Right lung (tissue), 10 donors: ENCODE measurements at places on chromosomes 2 and 18.

- DNase-seq, result no peak
These were observed 71.1 kb upstream of the HNMT start for GRCh38 chr2:137893145-137893544.

DNA sequence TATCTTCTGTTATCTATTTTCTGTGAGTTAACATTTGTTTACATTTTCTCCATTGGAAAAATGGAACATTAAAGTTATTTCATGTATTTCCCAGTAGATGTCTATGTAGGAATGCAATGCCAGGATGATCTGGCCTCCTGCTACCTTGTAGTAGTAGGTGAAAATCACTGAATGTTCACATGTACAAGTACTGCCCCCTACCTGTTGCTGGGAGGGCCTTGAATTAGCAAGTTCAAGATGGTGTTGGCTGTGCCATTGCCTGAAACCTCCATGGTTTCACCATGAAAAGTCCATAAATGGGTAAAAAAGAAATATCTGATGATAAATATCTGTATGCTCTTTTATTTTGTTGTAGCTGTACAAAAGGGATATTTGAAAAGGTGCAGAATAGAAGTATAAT, 30.7 kb downstream of the XRCC5 start:
- no peak for DNase-seq

DNA sequence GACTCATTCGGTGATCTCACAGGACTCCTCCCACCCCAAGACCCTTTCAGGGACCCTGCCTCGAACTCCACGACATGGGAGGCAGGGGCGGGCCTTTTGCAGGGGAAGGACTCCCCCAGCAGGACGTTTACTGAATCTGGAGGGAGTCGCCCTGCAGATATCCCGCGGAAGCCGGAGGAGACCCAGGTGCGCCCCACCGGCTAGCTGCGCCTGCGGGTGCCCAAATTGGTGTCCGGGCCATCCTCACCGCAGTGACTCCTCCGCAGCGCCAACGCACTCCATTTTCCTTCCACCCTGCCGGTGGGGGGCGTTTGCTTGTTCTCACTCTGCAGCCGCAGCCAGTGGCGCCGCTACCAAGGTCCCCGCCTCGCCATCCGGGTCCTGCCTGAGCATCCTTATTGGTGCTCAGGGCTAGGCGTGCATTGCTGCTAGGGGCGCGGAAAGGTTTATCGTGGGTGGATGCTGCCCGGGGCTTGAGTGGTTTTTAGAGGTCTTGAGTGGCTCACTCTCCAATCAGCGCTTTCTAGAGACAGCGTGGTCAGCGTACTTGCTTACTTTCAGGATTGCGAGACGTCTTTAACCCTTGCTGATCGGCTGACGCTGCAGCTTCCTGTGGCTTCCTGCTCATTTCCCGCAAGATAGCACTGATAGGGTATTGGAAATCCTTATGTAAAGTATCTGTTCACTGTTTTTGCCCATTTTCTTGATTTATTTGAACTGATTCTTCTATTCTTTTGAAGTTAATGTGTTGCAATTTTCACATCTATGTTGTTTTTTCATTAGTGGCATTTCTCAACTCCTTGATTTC, 81.4 kb downstream of the BIN1 start:
- peak; percentile 53 for DNase-seq

DNA sequence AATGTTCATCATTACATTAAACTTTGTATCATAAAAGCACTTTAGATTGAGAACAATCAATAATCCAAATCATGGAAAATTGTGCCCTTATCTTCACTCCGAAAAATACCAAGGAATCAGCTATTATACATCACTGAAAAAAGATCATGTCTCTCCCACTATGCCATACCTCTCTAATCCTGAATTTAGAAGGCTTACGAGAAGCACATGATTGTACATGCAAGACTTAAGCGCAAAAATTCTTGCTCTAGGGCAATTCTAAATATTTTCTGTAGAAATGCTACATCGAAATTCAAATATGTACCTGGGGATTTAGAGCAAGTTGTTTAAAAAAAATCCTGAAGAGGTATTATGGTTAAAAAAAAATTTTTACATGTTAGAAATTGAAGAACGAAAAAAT, 1.3 kb downstream of the CYTIP start:
- DNase-seq, result no peak

GRCh38 chr2:120346026-120346666, at the start of gene INHBB:
Gene INHBB, plus strand, starts transcription at chr2:120346136. Its CDS starts 53 bp downstream, at chr2:120346189.
- DNase-seq, result no peak

DNA sequence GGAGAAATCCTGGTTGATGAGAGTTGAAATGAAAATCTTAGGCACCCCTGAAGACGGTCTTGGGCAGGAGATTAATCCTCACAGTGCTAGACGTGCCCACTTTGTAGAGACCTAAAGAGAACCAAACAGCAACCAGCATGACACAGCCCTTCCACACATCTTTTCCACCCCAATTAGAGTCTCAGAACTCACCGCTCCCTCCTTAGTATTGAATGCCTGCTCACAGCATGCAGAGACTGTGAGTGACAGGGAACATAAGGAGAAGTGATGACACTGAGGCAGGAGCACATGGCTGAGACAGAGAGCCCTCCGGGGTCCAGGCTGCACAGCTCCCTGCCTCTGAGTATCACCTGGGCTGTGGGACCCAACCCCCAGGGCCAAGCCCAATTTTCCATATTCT, 367.6 kb downstream of the EIPR1 start:
- DNase-seq, result no peak
